Activated T-cell treated with anti-CD3 and anti-CD28 coated beads, Interleukin-2, amount 50 U/mL, for 24 hours (primary cell): ENCODE measurements at places on chromosomes 13 and 19.
A peak's percentile ranks its signal among the peaks of the same experiment; 100 is the strongest.

- H3K4me1 ChIP-seq: no peaks in the 10 kb centered on the region
- no peak overlapping the region for H3K27ac ChIP-seq
- H3K27me3 ChIP-seq: no peaks in the 10 kb centered on the region
- H3K4me3 ChIP-seq: no peak overlapping the region
- no peaks in the 10 kb centered on the region for H3K36me3 ChIP-seq
- no peak for DNase-seq
These were observed 680.1 kb downstream of the UQCRFS1 start for GRCh38 chr19:28532765-28533341.

DNA sequence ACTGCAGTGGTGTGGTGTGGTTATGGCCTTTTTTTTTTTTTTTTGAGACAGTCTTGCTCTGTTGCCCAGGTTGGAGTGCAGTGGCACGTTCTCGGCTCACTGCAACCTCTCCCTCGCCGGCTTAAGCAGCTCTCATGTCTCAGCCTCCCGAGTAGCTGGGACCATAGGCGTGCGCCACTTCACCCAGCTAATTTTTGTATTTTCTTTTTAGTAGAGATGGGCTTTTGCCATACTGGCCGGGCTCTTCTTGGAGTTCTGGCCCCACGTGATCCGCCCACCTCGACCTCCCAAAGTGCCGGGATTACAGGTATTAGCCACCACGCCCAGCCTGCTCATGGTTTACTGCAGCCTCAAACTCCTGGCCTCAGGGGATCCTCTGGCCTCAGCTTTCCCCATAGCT, 7.0 kb downstream of the PDCD2L start:
- H3K36me3 ChIP-seq: peaks cover 86% of the 10 kb centered on the region
- H3K27ac ChIP-seq: no peak overlapping the region
- H3K4me3 ChIP-seq: no peak overlapping the region
- no peak for DNase-seq
- peaks cover 25% of the 10 kb centered on the region for H3K4me1 ChIP-seq

DNA sequence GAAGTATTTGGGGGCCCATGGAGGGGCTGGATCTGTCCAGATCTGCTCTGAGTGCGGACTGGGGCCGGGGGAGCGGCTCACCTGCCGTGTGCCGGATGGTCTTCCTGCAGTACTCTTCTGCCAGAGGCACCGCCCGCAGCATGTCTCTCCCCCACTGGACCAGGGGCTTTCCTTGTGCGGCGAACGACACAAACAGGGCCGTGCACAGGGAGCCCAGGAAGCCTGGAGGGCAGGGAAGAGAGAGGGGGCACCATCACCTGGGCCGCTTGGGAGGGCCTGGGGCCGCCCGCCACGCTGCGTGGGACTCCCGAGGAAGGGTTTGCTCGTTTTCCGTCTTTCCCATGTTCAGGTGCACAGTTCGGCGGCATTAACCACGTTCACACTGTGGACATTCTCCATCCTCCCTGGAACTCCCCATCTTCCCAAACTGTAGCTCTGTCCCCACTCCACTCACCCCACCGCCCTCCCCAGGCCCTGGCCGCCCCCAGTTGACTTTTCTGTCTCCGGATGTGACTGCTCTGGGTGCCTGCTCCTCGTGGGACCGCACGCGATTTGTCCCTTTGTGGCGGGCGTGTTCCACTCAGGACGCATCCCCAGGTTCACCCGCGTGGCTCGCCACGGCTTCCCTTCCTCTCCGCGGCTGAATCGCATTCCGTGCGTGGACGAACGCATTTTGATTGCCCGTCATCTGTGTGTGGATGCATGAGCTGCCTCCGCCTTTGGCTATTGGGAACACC, 24.2 kb downstream of the ADPRHL1 start:
- no peaks in the 10 kb centered on the region for H3K4me1 ChIP-seq
- H3K27ac ChIP-seq: no peak overlapping the region
- H3K36me3 ChIP-seq: no peaks in the 10 kb centered on the region
- no peak for DNase-seq
- H3K4me3 ChIP-seq: no peak overlapping the region
- H3K27me3 ChIP-seq: no peaks in the 10 kb centered on the region

GRCh38 chr13:34779171-34779570, 162.9 kb upstream of the NBEA start:
- no peaks in the 10 kb centered on the region for H3K4me1 ChIP-seq
- no peak for DNase-seq
- no peaks in the 10 kb centered on the region for H3K27me3 ChIP-seq
- H3K27ac ChIP-seq: no peak overlapping the region

GRCh38 chr19:35935911-35936737, at the start of gene LRFN3:
Gene LRFN3, plus strand, starts transcription at chr19:35936374. Its CDS starts 3,052 bp downstream, at chr19:35939426.
- DNase-seq: peak; percentile 77
- H3K4me1 ChIP-seq: peaks cover 40% of the 10 kb centered on the region
- H3K27me3 ChIP-seq: no peaks in the 10 kb centered on the region
- H3K4me3 ChIP-seq: peak within 1 kb of the TSS; percentile 83
- H3K36me3 ChIP-seq: peaks cover 11% of the 10 kb centered on the region
- peak within 1 kb of the TSS; percentile 77 for H3K27ac ChIP-seq

- peaks cover 38% of the 10 kb centered on the region for H3K27me3 ChIP-seq
- H3K36me3 ChIP-seq: no peaks in the 10 kb centered on the region
- no peak for DNase-seq
- H3K4me1 ChIP-seq: no peaks in the 10 kb centered on the region
- H3K27ac ChIP-seq: no peak overlapping the region
These were observed 34.2 kb upstream of the CEBPG start for GRCh38 chr19:33339016-33339984.

GRCh38 chr19:18225702-18226468, at the start of gene PDE4C:
Gene PDE4C, minus strand, starts transcription at chr19:18226438. Its CDS starts 23 bp downstream, at chr19:18226415.
- DNase-seq: no peak
- no peak within 1 kb of the TSS for H3K27ac ChIP-seq
- H3K36me3 ChIP-seq: no peaks in the 10 kb centered on the region
- H3K4me3 ChIP-seq: peak within 1 kb of the TSS; percentile 74
- peaks cover 80% of the 10 kb centered on the region for H3K27me3 ChIP-seq
- H3K4me1 ChIP-seq: peaks cover 23% of the 10 kb centered on the region

GRCh38 chr13:28117689-28118377, 17.5 kb upstream of the FLT3 start:
- H3K27me3 ChIP-seq: peaks cover 3% of the 10 kb centered on the region
- peaks cover 6% of the 10 kb centered on the region for H3K4me1 ChIP-seq
- no peak overlapping the region for H3K4me3 ChIP-seq
- DNase-seq: no peak
- H3K27ac ChIP-seq: no peak overlapping the region

GRCh38 chr13:89897681-89898080, 1449.8 kb upstream of the MIR17HG start:
- no peak overlapping the region for H3K4me3 ChIP-seq
- no peak for DNase-seq
- no peaks in the 10 kb centered on the region for H3K36me3 ChIP-seq
- no peak overlapping the region for H3K27ac ChIP-seq
- H3K4me1 ChIP-seq: no peaks in the 10 kb centered on the region
- no peaks in the 10 kb centered on the region for H3K27me3 ChIP-seq

GRCh38 chr19:55086730-55087541, 11.3 kb downstream of the EPS8L1 start:
- peaks cover 31% of the 10 kb centered on the region for H3K36me3 ChIP-seq
- H3K27me3 ChIP-seq: peaks cover 60% of the 10 kb centered on the region
- peak overlapping the region; percentile 20 for H3K4me3 ChIP-seq

DNA sequence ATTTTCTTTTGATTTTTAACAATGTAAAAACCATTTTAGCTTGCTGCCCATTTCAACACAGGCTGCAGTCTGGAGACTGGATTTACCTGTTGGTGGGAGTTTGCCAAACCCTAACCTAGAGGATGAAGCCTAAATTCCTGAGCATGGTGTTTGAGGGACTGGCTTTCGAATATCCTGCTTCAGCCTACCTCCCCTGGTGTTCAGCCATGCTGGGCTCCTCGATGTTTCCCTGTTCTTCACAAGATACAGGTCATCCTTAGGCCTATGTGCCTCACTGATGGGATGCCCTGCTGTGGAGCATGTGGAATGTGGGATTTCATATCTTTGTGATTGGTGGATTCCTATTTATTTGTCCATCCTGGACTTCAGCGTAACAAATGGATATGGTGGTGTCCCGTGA, 20.4 kb upstream of the ERCC5 start:
- no peak overlapping the region for H3K27ac ChIP-seq
- no peaks in the 10 kb centered on the region for H3K4me1 ChIP-seq
- peaks cover 50% of the 10 kb centered on the region for H3K36me3 ChIP-seq

DNA sequence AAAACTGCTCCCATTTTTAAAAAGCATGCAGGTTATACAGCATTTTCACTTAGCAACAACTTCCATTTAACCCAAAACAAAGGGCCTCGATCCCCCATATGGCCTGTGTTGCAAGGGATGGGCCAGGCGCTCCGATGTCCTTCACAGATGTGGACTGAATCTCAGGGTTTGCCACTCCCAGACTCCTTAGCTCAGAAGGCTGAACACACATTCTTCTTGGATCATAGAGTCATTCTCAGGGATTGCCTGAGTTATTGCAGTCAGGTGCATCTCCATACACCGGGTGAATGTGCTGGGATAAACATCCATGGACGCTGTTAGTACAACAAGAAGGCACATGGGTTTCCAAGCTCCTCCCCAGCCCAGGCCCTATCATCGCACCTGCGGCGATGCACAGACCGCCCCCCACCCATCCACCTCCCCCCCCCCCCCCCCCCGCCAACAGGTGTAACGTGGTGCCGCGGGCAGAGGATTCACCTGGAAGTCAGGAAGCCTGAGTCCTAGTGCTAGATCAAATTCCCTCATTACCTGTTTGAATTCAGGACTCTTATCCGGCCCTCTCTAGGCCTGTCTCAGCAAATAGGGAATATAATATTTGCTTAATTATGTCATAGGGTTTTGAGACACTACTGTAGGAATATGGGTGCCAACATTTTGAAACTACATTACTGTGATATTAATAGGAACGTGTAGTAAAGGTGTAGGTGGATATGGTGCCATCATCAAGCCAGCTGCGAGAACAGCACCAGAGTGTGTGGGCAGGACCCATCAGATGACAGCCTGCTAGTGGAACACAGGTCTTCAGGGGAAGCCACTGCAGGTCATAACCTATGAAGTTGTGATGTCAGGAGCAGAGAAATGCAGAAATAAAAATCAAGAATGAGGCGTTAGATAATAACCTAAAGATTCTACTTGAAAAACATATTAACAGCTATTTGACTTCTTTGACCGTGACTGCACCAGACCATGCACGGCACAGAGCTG, 110.9 kb downstream of the SACS start:
- H3K4me1 ChIP-seq: peaks cover 36% of the 10 kb centered on the region
- no peak overlapping the region for H3K4me3 ChIP-seq
- H3K27me3 ChIP-seq: peaks cover 13% of the 10 kb centered on the region
- H3K36me3 ChIP-seq: no peaks in the 10 kb centered on the region
- no peak overlapping the region for H3K27ac ChIP-seq

DNA sequence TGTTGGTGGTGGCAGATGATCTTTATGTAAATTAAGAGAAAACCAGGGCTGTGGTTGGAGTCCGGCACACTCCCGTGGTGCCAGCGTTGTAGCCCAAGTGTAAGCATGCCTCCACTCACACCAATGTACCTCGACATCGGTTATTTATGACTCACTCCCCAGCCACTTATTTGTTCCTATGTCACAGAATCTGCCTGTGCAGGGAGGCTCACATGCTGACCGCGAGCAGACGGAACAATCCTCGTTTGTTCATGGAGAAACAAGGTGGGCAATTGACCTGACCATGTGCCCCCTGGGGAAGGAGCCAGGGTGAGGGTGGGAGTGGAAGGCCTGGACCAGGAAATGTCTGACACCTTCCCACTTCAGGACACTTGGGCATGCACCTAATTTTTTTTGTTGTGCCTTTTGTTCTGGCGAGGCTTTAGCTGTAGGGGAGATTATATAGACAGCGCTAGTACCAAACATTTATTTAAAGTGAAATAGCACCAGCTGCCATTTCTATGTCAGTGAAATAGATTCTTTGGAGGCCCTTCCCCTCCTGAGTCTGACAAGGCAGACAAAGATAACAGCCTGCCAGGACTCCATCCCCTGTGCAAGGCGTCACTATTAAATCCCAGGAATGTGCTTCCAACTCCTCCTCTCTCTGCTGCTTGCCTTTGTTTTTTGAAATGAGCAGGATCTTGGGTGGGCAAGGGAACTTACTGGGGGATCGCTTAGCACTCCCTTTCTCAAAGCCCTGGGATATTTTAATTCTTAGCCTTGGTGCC, 394.2 kb downstream of the FGF9 start:
- peak overlapping the region; percentile 44 for H3K27ac ChIP-seq
- H3K27me3 ChIP-seq: no peaks in the 10 kb centered on the region
- no peak for DNase-seq
- peak overlapping the region; percentile 8 for H3K4me3 ChIP-seq

- no peak for DNase-seq
- H3K4me1 ChIP-seq: peaks cover 26% of the 10 kb centered on the region
- no peak overlapping the region for H3K27ac ChIP-seq
These were observed 6.0 kb upstream of the KATNAL1 start for GRCh38 chr13:30313311-30313710.

DNA sequence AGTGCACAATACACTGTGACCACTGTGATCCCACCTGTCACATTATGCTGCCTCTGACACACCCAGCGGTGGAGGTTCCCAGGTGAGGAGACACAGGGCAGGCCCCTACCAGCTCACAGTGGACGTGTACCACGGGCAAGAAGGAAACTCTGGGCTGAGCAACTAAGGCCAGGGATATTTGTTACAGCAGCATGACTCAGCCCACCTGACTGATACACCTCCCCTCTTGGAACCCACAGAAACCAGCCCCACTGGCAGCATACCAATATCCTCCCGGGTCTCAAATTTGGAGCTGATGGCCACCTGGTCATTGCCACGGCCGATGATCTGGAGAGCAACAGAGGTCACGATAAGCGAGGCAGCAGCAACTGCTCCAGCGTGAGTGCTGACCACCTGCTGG, 14.9 kb downstream of the KLC3 start:
- H3K27ac ChIP-seq: no peak overlapping the region
- no peak for DNase-seq
- H3K4me1 ChIP-seq: no peaks in the 10 kb centered on the region
- H3K4me3 ChIP-seq: no peak overlapping the region
- H3K36me3 ChIP-seq: peaks cover 89% of the 10 kb centered on the region

DNA sequence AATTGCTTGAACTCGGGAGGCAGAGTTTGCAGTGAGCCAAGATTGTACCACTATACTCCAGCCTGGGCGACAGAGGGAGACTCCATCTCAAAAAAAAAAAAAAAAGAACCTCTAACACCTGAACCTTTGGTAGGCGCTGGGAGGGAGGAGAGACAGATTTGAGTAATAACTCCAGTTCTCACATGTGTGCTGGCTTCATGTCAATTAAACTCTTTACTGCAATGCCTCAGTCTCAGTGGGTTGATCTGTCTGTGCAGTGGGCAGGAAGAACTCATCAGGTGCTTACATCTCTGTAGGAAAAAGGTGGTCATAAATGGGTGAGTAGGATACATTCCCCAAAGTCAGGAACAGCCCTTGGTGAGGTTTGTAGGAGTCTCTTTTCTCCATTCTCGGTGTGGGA, 85.1 kb upstream of the ABCC4 start:
- H3K4me3 ChIP-seq: no peak overlapping the region
- H3K27ac ChIP-seq: no peak overlapping the region
- H3K4me1 ChIP-seq: no peaks in the 10 kb centered on the region
- H3K36me3 ChIP-seq: no peaks in the 10 kb centered on the region

GRCh38 chr13:94329754-94330551, 149.5 kb downstream of the DCT start:
- H3K36me3 ChIP-seq: no peaks in the 10 kb centered on the region
- peaks cover 61% of the 10 kb centered on the region for H3K4me1 ChIP-seq
- peak overlapping the region; percentile 80 for H3K27ac ChIP-seq
- no peak overlapping the region for H3K4me3 ChIP-seq
- H3K27me3 ChIP-seq: peaks cover 21% of the 10 kb centered on the region
